Stimulated activated CD8-positive, alpha-beta memory T cell treated with anti-CD3 and anti-CD28 coated beads, Interleukin-15, amount 100 ng/mL, for 4 hours (primary cell): ENCODE measurements at places on chromosomes 3 and 15.

DNA sequence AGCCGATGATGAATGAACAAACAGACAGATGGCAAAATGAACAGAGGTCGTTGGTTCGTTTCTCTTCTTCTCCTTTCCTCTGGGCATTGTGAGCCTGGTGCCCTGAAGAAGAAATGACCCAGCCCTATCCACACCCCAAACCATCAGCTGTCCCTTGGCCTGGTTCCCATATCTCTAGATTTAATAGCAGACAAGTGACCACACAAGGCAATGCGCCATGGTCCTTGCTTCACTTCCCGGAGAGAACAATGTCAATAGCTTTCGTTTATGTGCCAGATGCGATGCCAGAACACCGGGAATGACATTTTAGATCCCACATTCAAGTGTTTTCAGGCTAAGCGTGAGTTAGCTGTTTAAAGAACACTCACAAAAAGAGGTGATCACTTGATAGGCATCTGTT is 17.7 kb downstream of the POC1A start:
- DNase-seq = no peak

DNA sequence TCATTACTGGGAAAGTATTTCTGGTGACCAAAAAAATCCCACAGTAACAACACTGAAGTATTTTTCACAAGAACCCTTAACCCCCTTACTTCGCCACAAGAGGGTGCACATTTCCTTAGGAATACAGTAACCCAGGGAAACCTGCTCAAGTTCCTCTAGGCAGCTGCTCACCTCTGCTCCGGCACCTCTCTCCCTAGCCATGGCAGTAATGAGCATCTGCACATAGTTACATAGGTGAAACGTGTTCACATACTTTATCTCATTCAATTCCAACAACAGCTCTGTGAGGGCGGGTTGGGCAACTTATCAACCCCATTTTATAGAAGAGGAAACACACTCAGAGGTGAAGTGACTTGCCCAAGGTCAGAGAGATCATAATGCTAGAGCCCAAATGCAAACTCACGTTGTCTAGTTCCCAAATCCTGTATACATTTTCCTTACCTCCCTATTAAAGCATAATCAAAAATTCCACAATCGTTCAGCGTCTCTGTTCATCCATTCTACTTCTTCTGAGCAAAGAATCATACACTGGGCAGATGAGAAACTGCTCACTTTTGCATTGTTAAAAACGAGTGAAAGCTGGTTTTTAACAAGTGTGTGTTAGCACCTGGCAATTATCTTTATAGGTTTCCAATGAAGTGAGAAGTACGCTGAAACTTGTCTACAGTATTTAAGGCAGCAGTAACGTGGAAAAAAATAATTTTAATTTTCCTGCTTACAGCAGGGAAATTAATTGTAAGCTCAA is 90.7 kb downstream of the IGF2BP2 start:
- DNase-seq = no peak

GRCh38 chr15:42848846-42849245 is 71.7 kb downstream of the TTBK2 start:
- no peak for DNase-seq

DNA sequence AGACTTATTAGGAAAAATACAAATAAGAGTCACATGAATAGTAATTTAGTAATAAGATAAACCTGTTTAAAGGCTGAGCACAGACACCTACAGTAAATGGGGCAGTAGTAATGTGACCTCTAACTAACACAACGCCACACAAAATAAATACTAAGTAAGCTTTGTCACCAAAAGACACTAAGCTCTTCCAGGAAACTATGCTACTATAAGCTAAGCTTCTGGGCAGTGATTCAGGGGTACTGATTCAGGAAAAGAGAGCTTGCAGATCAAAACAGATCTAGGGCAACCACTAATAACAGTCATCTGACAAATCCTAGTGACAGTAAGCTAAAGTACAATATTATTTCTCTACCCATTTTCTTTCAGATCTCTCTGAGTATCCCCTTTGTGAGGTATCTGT is 68.8 kb downstream of the PLOD2 start:
- DNase-seq = no peak

DNA sequence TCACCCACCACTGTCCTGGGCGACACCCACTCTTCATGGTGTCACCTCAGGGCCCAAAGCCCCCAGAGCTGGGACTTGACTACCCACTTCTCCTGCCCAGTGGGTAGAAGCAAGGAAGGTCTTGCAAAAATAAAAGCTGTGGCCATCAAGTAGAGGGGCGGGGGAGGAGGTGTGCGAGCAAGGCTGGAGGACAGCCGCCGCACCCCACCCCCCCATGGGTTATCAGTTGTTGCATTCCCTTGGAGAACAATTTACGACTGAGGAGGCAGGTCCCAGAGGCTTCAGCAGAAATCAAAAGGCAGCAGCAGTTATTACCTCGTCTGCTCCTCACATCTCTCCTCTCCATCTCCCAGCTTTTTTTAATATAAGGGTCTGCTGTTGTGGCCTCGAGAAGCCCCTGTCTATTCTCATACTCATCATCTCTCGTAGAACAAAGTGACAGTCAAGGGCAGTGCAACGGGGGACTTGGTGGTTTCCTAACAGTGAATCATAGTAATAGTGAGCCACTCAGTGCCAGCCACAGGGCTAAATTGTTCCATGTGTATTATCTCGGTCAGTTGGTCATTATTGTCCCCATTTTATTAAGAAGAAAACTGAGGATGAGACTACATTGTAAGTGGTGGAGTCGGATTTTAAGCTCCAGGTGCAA is 116.4 kb downstream of the PDCD6IP start:
- no peak for DNase-seq

GRCh38 chr3:9007213-9007612 is 43.9 kb upstream of the RAD18 start:
- DNase-seq = no peak

DNA sequence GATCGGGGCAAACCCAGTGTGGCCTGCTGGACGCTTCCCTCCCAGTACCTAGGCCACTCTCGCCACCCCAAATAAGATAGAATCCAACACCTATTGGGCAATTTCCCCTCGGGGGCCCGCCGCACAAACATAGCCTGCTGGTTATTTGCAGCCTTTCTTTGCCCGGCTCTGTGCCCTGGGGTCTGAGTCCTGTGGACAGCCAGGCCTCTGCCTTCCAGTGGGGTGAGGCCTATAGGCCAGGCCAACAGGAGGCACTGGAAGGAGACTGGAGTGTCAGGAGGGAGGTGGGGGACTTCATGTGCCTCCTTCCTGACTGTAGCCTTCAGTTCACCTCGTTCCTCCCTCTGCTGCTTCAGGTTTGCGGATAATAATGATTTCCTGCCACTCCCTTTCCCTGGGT is 47.4 kb upstream of the LDHAL6B start:
- DNase-seq = no peak

DNA sequence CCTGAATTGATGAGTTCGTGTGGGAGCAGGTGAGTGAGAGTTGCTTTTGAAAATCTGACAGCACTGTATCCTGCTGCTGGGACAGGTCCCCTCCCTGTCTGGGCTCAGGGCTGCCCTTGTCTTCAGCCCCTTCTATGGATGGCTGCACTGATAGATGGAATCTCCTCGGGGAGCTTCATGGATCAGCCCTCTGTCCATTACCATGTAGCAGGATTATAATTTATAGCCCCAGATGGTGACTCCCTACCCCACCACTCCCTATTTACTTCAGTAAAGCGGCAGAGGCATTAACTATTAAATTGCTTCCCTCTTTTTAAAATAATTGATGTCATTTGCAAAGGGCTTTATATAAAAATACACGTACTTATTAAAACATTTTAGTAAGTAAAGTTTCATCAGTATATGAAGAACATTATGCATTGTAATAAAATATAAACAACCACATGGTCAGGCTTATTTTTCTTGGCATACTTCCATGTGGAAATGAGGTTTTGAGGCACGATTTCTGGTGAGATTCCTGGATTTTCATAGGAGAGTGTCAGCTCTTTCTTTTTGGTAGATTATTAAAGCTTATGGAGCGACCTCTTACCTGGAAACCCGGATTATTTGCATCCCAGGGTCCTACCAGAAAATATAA is 38.5 kb downstream of the MAP3K13 start:
- DNase-seq = no peak

DNA sequence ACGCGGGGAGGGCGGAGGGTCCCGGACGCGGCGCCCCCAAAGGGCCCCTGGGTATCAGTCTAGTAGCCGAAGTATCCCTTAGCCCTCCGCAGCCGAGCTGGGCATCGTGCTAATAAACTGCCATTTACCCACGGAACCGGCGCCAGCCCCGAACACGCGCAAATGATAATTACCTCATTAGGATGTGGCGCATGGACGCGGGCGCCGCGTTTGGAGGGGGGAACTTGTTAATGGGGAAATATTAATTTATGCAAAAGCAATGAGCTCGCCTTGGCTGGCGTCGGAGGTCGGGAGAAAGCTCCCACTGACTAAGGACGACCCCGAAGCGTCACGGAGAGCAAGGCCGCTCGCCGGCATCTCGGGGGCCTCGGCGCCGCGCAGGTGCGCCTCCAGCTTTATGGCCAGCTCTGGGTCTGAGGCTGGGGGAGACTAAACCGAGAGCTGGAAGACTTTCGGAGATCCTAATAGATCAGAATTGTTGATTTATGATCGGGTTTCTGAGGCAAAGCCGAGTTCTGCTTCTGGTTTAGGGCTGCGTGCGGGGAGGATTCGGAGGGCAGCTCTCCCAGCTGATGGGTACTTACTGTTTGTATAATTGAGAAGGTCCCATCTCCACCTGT is 474 bp upstream of the FEZF2 start:
- DNase-seq = no peak

DNA sequence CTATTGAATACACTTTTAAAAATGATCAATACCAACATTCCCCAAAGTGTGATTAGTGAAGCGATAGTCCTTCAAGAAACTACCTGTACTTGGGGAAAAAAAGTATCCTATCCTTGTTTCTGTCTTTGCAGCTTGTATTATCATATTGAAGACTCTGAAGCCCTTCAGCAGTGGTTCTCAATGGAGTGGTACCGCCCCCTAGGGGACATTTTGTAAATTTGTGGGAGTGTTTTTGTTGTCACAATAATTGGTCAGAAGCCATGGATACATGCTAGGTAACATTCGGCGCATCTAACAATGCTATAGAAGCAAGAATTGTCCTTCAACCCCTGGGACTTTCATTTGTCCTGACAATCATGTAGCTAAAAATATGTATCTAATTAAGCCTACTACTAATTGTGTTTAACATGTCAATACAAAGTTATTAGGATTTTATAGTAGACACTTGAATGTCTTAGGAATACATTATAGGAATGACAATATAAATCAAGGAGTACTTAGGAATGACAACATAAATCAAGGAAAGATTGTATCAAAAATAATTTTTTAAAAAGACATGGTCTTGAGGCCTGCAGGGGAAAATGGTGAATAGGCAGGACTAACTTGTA is 53.7 kb downstream of the NMD3 start:
- no peak for DNase-seq

GRCh38 chr3:4409415-4409814 is 57.7 kb downstream of the SUMF1 start:
- no peak for DNase-seq

DNA sequence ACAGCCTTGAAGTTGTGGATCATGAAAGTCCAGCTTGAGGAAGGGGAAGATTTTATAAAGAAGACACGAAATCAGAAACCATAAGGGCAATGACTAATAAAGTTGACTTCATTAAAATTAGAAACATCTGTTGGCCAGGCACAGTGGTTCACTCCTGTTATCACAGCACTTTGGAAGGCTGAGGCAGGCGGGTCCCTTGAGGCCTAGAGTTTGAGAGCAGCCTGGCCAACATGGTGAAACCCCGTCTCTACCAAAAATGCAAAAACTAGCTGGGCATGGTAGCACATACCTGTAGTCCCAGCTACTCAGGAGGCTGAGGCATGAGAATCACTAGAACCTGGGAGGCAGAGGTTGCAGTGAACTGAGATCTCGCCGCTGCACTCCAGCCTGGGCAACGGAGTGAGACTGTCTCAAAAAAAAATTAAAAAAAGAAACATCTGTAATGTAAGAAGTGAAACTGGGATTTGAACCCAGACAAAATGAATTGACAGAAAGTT is 7.9 kb upstream of the UBXN7 start:
- no peak for DNase-seq

DNA sequence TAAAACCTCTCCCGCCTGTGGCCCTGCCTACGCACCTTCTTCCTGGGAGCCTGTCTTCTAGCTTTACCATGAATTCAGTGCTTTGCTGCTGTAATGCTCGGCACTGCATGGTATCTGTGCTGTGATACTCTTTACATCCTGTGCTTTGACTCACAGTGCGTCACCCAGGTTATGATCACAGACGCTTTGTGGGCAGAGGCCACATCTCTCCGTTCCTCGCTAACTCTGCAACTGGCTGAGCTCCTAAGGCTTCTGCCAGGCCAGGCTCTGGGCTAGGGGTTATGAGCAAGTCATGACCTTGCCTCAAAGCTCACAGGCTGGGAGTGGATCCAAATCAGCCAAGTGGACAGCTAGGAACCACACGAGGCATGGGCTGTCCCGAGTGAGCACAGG is 23.2 kb downstream of the SPTBN5 start:
- DNase-seq = peak; percentile 16

GRCh38 chr3:128945878-128946175 is 48.0 kb downstream of the CFAP92 start:
- DNase-seq = no peak

DNA sequence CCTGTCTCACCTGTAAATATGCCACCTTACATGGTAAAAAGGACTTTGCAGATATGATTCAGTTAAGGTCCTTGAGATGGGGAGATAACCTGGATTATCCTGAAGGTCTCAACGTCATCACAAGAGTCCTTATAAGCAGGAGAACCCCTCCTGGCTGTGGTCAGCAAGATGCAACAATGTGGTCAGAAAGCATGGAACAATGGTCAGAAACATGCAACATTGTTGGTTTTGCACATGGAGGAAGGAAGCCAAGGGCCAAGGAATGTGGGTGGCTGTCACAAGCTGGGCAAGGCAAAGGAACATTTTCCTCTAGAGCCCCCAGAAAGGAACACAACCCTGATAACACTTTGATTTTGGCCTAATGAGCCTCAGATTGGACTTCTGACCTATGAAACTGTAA is 9.4 kb upstream of the SUMF1 start:
- DNase-seq = no peak

DNA sequence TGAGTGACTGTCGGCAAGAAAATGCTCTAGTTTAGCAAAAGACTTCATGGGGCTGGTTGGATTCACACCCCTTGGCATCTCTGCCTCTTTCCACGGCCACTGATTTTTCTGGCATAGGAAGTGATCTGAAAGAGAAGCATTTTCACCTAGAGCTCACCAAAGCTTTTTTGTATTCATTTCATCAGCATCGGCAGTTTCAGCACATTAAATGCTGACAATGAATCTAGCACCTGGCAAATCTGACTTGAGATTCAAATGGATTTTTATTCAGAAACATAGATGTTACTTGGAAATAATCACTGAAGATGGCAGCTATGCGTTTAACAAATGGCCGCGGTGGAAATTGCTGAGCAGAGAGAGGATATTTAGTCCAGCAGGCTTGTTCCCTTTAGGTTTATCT is 155.9 kb downstream of the MEIS2 start:
- no peak for DNase-seq

- no peak for DNase-seq
Observed at GRCh38 chr15:85625856-85626255, 168.9 kb downstream of the KLHL25 start.
